ENCODE measurements at places on chromosomes 2 and 18. TPM values are rescaled to one million over a fixed set of nuclear protein-coding genes. Genes with fewer than 3 reads are reported as not detected.

GRCh38 chr2:136361521-136361920, 243.6 kb upstream of the CXCR4 start:
- no peak for DNase-seq

DNA sequence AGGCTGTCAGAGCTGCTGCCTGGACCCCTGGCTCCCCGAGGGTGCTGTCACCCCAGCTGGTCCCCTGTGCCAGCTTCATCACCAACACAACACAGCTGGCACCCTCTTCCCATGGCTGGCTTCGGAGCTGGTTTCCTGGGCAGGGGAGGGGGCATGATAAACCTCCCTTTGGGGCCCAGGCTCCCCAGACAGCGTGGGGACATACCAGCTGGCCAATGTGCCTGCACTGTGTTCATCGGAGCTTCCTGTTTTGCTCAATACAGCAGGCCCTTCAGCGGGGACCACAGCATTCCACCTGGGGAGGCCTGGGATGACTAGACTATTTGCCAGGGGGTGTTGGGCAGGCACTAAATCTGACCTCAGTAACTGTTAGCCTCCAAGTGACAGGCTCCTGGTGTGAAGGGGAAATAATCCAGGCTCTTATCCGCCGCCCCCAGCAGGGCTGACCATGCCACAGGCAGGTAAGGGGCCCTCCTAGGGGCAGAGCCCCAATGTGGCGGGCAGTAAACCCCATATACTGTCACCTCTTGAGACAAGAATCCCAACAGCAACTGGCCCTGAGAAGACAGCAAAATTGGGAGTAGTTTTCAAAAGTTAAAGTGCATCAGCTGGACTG, 44.6 kb downstream of the EMX1 start:
- no peak for DNase-seq

GRCh38 chr18:1464444-1465217, 560.0 kb downstream of the ADCYAP1 start:
- DNase-seq, result no peak

GRCh38 chr2:184689638-184690037, 91.3 kb downstream of the ZNF804A start:
- no peak for DNase-seq

ING5 gene
- total RNA-seq, result 36.5 TPM

DNA sequence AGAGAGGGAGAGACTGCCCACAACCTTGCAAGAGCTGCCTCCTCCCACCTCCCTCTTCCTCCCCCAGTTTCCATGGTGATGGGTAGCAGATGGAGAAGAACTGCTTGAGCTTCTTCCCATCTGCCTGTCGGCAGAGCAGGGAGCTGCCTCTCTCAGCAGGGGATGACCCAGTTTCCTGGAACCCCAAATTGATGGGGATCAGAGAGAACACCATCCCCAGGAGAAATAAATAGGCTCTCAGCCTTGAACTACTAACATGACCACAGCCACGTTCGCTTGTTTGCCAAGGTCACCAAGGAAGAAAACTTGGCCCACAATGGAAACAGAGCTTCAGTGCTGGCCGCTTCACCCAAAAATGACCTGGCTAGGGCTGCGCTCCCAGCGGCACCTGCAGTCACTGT, 82.2 kb downstream of the ADD2 start:
- DNase-seq, result peak; percentile 46

ST8SIA5 gene
- total RNA-seq, result not detected

TUBB8B gene
- total RNA-seq, result 0.38 TPM

DNA sequence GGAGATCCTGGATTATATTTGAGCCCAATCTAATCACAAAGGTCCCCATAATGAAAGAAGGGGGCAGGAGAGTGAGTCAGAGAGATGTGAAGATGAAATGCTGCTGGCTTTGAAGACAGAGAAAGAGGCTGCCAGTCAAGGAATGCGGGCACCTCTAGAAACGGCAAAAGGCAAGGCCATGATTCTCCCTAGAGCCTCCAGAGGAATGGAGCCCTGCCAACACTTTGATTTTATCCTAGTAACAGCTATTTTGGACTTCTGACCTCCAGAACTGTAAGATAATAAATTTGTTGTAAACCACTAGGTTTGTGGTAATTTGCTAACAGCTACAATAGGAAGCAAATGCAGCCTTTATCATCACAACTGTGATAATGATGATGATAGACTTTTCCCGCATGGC, 32.9 kb downstream of the LBH start:
- no peak for DNase-seq

BCL2 gene
- total RNA-seq, result 17.3 TPM

- DNase-seq, result no peak
These were observed 90.0 kb upstream of the ALPP start for GRCh38 chr2:232288489-232289030.

DNA sequence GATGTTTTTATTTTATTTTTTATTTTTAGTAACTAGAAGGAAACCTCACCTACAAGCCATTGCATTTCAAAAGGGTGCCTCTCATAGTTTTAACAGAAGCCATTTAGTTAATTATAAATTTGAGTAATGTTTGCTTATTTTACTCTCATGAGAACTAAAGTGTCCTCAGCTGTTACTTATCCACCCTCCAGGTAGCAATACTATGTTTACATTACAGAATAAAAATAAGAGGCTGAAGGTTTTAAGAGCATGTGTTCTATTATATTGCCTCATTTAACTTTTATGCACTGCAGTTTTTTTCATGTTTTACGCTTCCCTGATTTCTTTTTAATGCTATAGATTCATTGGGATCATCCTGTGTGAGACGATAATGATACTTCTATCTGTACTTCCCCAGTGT, 235.5 kb downstream of the THSD7B start:
- DNase-seq, result no peak

SMAD4 gene
- 112 TPM for total RNA-seq

- no peak for DNase-seq
These were observed 379.6 kb downstream of the FBXO15 start for GRCh38 chr18:73768043-73768442.

DNA sequence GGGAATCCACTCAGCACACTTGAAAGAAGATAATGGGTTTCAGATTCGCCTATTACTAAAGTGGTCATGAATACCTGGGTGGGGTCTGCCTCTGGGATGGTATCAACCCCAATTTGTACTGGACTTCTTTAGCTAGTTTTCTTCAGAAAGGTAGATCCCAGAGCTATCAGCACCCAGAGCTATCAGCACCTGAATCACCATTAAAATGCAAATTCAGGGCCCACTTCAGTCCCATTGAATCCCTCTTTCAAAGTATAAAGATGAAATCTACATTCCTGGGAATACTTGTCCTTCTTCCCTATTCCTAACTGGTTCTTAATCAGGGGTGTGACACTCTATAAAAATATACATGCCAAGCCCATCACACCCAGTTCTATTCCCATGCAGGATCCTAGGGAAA, 914.3 kb downstream of the DCC start:
- no peak for DNase-seq

DNA sequence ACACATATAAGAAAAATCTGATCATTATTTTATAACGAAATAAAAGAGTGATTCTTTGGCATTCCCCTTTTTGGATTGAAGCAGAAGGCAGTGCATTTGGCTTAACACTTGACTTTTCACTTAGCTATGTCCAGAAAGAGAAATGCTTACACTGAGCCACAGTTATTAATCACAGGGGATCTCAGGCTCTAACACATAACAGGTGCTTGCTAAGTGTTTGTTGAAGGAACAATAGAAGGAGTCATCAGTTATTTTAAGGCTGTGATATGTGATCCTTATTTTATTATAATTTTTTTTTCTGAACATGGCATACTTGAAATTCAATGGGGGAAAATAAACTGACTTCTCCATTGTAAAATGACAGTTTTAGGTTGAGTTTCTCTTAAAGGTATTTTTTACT, 209.5 kb downstream of the UBE2E3 start:
- no peak for DNase-seq

DNA sequence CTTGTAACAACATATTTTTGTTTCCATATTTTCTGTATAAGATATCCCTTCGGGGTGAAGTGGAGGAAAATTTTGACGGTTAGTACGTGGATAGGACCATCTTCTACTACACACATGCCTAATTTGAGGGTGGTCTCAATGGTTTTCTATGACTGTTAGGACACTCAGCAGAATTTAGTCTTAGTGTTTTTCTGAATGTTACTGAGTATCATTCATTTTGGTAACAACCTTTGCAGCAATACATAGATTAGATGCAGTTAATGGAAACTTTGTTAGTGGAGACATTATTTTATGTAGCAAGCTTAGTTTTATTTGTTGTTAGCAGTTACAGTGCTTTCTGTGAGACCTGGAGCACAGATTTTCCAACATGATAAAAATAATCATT, 1.6 kb downstream of the ITGAV start:
- DNase-seq, result no peak

- DNase-seq, result no peak
These were observed 163.4 kb downstream of the BCL2 start for GRCh38 chr18:63155910-63156773.

DNA sequence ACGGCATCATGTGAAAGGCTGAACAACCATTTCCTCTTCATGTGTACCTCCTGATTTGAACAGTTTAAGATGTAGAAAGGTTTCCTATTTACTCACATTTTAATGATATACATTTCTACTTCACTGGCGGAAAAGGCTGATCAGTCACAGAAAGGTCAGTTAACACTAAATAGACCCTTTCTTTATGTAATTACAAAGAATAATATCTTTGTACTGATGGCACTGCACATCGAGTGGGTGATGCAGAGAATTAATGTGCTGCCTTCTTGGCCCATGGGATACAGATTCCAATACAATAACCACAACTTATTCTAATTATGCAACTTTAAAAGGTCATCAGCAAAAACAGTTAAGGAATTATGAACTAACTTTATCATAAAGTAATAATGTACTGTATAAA, 328.5 kb upstream of the KLHL14 start:
- DNase-seq, result no peak

DNA sequence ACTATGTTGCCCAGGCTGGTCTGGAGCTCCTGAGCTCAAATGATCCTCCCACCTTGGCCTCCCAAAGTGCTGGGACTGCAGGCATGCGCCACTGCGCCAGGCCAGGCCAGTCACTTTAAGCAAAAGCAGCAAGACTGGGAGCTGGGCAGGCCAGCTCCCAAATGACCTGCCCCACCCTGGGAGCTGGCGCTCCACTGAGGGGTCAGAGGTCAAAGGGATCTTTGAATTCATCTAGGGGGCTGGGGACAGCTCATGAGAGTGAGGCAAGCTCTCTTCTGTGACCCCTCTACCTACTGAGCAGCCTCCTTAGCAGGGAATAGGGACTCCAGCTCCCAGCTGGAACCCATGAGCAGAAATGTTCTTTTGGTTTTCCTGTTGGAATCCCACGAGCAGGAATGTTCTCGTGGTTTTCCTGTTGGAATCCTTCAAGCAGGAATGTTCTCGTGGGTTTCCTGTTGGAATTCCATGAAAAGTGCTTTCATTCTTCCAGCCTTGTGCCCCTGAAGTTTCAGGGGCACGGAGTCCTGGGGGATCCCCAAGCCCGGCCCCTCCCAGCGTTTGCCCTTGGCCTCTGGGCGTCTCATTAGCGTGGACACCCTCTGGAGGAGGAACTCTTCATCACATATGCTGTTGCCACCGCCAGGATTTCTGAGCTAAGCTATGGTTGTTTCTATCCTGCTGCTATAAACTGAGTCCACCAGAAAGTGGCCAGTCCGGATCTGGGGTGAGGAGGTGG, 162.0 kb upstream of the HAAO start:
- DNase-seq, result no peak

MAP4K3 gene
- 55.5 TPM for total RNA-seq

TSPYL6 gene
- not detected for total RNA-seq

IL1RL2 gene
- total RNA-seq, result 0.58 TPM

DNA sequence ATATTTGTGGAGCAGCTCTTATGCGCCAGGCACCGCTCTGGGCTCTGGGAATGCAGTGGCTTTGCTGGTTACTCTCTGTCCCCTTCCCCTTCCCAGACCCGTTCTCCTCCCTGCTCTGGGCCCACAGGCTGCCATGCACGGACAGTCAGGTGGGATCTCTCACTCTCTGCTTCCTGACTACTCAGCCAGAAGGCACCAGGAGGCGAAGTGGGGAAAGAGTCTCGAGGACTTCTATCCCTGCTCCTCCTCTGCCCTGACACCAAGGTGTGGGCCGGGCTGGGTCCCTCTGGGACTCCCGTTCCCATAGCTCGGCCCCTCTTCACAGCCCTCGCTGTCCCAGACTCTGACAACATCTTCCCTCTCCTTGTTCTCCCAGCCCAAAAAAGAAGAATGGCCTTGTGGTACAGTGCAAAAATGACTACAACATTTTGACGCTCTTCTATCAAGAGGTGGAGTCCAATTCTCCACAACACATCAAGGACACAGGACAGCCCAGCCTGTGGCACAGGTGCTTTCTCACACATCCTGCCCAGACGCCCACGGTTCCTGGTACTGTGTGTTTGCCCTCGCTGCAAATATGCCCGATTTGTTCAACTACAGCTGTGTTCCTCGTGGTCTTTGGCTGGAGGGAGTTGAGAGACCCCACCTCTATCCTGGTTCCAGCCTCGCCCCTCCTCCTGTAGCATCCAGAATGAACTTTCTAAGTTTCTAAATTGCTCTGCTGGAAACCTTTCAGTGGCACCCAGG, 14.0 kb upstream of the DUSP2 start:
- DNase-seq, result peak; percentile 40

DNA sequence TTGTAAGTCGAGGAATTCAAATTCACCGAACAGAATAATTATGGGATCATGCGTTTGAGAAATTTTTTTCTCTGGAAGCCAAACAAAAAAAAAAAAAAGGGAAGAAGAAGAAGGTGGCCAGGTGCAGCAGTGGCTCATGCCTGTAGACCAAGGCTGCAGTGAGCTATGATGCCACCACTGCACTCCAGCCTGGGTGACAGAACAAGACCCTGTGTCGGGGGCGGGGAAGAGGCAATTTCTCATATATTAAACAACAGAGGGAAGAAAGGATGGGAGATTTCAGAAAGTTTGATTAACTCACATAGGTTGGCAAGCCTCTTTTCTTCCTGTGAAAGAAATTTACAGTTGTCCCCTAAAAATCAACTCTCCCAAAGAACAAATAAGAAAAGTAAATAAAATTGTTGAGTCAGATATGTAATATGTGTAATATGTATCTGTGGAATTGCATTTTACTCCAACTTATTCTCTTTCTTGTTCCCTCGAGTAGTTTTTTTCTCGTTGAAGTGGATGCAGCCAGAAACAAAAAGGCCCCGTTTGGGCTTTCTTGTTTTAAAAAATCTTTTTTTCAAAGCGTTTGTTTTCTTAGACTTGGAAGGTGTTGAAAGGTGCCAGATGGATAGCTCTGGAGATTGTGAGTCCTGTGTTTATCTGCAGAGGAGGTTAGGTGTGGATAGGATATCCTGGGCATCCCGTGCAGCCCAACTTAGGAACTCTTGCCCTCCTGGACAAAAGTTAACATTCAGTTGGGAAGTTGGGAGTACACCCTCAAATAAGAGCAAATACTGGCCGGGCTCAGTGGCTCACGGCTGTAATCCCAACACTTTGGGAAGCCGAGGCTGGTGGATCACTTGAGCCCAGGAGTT, 25.4 kb upstream of the FMNL2 start:
- no peak for DNase-seq

TGFA gene
- total RNA-seq, result 9.1 TPM

BCL2L11 gene
- 23.9 TPM for total RNA-seq

DNA sequence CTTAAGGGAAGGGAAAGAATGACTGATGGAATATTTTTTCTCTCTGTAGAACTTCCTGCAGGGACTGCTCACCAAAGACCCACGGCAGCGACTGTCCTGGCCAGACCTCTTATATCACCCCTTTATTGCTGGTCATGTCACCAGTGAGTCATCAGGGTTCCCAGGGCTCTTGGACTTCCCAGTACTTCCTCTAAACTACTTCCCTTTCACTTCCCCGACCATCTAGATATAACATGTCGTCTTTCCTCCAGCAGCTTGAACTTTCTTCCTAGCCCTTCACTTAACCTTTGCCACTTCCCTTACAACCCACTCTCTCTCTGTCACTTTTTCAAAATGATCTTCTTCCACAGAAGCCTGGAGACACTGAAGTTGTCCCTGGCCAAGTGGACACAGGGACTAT, 7.2 kb downstream of the STK36 start:
- no peak for DNase-seq
